ENCODE measurements at places on chromosomes 16 and 17.

GRCh38 chr17:9162275-9162985, 141.1 kb downstream of the NTN1 start:
- DNase-seq = no peak

DNA sequence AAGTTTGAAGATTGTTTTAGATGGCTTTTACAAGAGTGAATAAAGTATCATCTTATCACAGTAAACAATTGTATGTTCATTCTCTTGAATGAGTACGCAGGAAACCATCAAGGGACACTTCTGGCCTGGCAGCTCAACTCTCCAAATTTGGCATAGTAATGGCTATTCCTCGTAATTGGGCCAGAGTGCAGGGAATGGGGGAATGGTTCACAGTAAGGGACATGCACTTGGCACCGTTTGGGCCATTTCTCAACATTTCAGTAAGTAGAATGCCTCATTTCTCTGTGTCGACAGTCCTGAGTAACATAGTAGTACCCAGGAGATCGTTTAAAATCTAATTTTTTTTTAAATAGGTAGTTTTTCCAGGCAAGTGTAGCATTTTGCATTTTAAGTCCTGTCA, 309.6 kb downstream of the KCNJ2 start:
- no peak for DNase-seq

GRCh38 chr17:76523084-76524037, 14.1 kb downstream of the CYGB start:
- DNase-seq = peak; percentile 89

DNA sequence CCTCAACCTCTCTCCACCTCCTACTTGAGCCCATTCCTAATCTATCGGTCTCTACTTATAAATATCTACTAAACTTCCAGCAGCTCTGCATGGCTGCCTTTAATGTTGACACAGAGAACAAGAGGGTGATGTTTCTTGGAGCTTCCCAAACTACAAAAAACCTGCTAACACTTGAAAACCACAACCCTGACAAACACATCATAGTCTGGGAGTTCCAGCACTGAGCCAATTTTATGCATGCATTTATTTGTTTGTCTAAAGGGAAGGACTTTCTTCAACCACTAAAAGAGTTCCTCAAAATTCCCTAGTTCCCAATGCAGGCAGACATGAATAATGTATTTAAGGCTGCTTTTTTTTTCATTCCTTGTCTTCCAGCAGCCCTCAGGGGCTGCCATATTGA, 331.8 kb upstream of the XYLT1 start:
- DNase-seq = no peak

GRCh38 chr16:11901091-11901490, 14.7 kb downstream of the GSPT1 start:
- DNase-seq = no peak

DNA sequence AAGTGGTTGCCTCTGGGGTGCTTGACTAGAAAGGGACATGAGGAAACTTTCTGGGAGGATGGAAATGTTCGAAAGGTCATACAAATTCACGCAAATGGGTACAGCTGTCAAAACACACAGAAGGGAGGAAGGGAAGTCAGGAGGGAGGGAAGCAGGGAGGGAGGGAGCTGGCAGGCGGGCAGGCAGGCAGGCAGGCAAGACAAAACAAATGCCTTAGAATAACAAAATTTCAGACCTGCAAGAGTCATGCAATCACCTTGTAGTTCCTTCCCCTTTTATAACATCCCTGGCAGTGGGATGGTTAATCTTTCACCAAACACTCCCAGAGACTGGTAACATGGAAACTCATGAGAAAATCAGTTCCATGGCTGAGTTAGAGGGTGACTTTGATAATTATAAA, 189.2 kb downstream of the STX8 start:
- no peak for DNase-seq

GRCh38 chr16:68612996-68613395, 32.1 kb upstream of the CDH3 start:
- no peak for DNase-seq
